ENCODE measurements at places on chromosomes 11 and 22.

DNA sequence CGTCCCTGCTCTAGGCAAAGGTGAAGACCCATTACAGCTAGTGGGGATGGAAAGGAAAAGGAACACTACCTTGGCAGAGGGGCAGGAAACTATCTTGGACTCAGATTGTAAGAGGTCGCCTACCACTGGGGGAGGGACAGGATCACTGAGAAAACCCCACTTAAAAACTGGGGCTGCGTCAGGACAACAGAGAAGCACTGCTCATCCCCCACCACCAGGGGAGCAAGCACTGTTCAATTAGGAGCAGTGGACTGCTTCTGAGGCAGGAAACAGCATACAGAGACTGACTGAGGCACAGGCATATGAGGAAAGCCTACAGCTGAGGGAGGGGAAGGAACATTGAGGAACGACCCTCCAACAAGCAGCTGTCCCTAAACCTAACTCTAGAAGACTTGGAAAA, 20.8 kb upstream of the DLAT start:
- DNase-seq = no peak

GRCh38 chr11:57197762-57198161, 16.0 kb downstream of the LRRC55 start:
- no peak for DNase-seq

- no peak for DNase-seq
These were observed 3.8 kb downstream of the CBLIF start for GRCh38 chr11:59841514-59841913.

- DNase-seq = no peak
These were observed 191.4 kb downstream of the HIPK3 start for GRCh38 chr11:33448461-33449130.

- no peak for DNase-seq
These were observed 77.8 kb upstream of the DDI1 start for GRCh38 chr11:103958475-103959215.

- DNase-seq = no peak
These were observed 102.6 kb upstream of the SPON1 start for GRCh38 chr11:13859892-13860291.

DNA sequence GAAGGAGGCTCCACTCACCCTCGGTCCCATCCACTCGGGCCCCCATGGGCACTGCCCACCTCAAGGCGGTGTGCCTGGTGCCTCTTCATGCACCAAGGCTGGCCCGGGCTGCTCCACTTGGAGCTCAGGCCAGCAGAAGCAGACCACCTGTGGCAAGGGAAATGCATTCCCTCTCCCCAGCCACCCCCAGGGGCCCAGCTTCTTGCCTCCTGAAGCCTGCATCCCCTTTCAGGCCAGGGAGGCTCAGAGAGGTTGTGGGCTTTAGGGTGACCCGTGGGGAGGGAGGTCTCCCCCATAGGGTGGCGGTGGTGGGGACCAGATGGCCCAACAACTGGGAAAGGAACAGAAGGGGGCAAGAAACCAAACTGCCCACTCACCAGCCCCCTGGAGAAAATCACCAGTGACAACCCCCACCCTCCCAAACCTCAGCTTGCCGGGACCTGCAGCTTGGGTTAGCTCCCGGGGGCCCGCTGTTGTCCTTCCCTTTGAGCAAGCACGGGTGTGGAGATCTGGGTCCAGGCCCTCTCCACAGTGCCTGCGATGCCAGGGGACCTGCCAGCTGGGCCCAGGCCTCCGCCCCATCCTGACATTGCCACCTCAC, 8.4 kb downstream of the CBX6 start:
- DNase-seq = no peak

GRCh38 chr22:25816522-25817059, 74.6 kb downstream of the MYO18B start:
- DNase-seq = no peak

DNA sequence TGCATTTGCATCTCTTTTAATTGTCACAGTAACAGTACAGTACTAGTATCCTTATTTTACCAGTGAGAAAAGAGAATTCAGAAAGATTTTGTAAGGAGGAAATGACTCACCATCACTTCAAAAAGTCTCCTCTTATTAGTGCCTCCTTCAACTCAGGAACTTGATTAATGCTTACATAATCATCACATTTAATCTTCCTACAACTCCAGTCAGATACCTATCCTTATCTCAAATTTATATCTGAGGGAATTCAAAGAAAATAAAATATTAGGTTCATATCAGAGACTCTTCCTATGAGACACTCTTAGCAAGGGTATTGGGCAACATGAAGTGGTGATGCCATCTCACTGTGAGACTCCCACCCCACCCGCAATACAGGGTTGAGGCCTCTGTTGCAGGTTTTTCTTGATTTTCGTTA, 26.1 kb upstream of the CTSC start:
- no peak for DNase-seq

DNA sequence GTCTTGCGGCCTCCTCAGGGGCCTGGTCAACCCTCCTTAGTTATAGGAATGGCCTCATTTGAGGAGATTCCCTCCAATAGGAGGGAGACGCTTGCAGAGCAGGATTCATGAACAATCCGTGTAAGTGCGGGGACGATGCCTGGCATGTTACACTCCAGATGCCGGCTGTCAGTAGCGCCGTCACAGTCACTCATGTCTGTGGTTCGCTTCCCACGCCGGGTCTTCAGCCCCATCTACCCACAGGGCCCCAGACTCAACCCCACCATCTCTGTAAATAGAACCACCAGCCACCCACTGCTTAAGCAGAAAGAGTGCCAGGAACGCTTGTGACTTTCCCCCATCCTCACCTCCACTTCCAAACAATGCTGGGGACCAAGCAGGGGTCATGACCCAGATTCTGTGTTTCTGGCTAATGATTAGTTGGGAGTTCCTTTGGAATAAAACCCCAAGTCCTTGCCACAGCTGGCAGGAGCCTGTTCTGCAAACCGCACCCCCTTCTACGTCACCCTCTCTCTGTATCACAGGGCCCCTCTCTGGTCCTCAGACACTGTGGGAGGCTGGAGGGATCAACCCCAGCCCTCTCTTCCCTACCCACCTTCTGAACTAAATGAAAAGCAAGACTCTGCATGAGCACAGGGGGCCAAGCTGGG, 38.8 kb upstream of the TOLLIP start:
- no peak for DNase-seq

GRCh38 chr11:99979042-99979441, 708.0 kb upstream of the ARHGAP42 start:
- DNase-seq = no peak

GRCh38 chr22:31345331-31346254, 553 bp downstream of the PATZ1 start:
- DNase-seq = peak; percentile 55

GRCh38 chr11:114295676-114296604, at the start of gene NNMT:
Gene NNMT, plus strand, starts transcription at chr11:114296399. Its CDS starts 158 bp downstream, at chr11:114296557.
- DNase-seq = no peak

Data from esophagus squamous epithelium (tissue), 5 donors.